ENCODE measurements at places on chromosomes 3 and 15. TPM values are rescaled to one million over a fixed set of nuclear protein-coding genes. Genes with fewer than 3 reads are reported as not detected.

The ADAM10 gene
- total RNA-seq = 334 TPM

The RASGRP1 gene
- 1.4 TPM for total RNA-seq

The SI gene
- not detected for total RNA-seq

The USF3 gene
- total RNA-seq = 10.6 TPM

The C3orf85 gene
- total RNA-seq = not detected

The IMPG2 gene
- 0.20 TPM for total RNA-seq

The TLR9 gene
- not detected for total RNA-seq

The CATSPER2 gene
- 1.4 TPM for total RNA-seq

The DNAJC13 gene
- 27.2 TPM for total RNA-seq

The XCR1 gene
- total RNA-seq = not detected
